A549 treated with RU486 at 1 μM for 4 hours (cell line): ENCODE measurements at places on chromosomes 2 and 18. TPM values are rescaled to one million over a fixed set of nuclear protein-coding genes. Genes with fewer than 3 reads are reported as not detected.

DQX1 gene
- total RNA-seq, result 0.06 to 0.23 TPM (median 0.15 TPM) in 3 of 5 replicates, not detected in the others

ERBB4 gene
- not detected in 5 replicates for total RNA-seq

CHRND gene
- not detected in 5 replicates for total RNA-seq

ELOA2 gene
- total RNA-seq, result not detected in 5 replicates

ABCG8 gene
- total RNA-seq, result not detected in 5 replicates
